BE2C (cell line): ENCODE measurements at places on chromosomes 2 and 18.
A peak's percentile ranks its signal among the peaks of the same experiment; 100 is the strongest.

- DNase-seq, result no peak
Observed at GRCh38 chr2:215553946-215554345, 118.1 kb upstream of the FN1 start.

DNA sequence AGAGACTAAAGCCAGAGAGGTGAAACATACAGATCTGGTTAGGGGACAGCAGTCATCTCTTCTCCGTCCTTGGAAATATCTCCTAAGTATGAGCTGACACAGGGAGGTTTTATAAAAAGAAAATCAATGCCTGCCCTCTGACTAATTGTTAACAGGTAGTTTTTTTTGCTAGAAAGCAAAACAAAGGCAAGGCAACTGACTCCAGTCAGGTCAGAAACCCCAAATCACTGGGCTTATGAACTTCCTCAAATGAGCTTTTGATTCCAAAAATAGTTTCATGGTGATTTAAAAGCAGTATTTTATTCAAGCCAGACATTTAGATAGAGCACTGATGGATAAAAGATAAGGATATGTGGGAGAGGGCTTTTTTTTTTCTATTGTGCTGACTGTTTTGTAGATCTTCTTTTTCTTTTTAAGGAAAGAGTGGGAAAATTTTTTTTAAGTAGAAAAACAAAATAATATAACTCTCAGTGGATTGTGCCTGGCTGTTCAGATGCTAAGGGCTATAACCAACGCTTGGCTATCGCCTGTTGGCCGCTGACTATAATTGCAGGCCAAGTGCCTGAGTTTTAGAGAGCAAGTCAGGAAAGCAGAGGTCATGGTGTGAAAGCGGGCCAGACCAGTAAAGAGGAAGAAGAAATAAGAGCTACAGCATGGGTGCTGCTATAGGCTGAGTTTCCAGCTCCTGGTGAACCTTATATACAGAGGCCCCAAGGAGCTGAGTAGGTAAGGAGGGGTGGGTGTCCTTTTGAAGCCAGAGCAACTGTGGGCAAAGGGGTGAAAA, 44.9 kb downstream of the MRPL35 start:
- no peak for DNase-seq

GRCh38 chr2:85269959-85270358, 57.8 kb downstream of the TGOLN2 start:
- DNase-seq, result no peak

- no peak for DNase-seq
Observed at GRCh38 chr2:190759749-190760213, 110.9 kb downstream of the NAB1 start.

GRCh38 chr2:55482186-55482884, 37.2 kb upstream of the CFAP36 start:
- peak; percentile 59 for DNase-seq

DNA sequence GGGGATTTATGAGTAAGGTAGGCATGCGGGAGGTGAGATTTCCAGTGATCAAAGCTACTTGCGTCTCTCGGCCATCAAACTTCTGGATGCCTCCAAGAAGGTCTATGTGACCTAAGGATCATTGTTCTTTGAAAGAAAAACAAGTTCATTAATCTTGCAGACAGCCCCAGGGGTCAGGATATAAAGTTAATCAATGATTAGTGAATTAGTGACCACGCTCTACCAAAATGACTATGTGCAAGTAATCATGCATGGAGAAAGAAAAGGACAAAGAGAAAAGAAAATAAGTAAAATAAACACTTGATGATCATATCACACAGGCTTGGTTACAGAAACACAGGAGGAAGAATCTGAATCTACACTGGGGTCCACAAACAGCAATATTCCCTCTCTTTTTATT, 42.5 kb upstream of the BCL11A start:
- no peak for DNase-seq

GRCh38 chr18:38563396-38563980, 997.9 kb upstream of the CELF4 start:
- no peak for DNase-seq

- DNase-seq, result no peak
Observed at GRCh38 chr2:46305767-46306166, 8.6 kb downstream of the EPAS1 start.

- DNase-seq, result no peak
Observed at GRCh38 chr2:172442072-172442895, 14.9 kb downstream of the ITGA6 start.

DNA sequence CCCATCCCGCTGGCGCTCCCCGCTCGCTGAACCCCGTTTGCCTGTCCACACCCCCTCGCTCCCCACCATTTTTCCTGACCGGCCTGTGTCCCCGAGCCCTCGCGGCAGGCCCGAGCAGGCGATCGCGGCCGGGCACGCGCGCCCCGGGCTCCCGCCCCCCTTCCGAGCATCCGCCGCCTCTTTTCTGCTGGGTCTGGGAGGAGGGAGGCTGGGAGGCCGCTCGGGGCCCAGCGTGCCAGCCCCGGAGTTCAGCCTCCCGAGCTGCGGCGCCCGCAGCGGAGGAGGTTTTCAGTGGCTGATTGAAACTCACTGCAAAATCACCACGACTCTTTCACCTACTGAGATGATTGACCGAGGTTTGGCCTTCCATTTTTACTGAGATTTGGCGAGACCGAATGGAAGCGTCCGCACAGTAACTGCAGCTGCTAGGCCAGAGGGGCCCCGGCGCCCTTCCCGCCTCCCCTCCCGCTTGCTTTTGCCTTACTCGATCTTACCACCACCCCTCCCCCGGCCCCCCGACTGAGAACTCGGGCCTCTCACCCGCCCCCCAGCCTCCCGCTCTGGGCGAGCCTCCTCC, 4.8 kb downstream of the SOX11 start:
- DNase-seq, result no peak

GRCh38 chr2:18585526-18585925, 3.8 kb downstream of the NT5C1B start:
- no peak for DNase-seq

DNA sequence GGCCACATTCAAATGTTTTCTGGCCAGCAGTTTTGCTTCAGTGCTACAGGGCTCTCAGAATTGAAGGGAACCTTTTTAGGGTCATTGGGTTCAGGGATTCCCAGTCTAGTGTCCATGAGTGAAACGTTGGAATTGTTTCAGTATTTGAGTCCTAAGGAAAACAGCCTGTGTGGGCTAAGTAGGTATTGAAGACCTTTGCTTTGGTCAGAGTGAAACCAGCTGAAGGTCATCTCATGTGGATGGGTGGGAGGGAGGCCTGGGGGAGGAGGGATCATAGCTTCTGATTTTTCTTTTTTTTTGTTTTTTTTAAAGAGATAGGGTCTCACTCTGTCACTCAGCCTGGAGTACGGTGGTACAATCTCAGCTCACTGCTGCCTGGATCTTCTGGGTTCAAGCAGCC, 20.2 kb downstream of the B3GNT2 start:
- DNase-seq, result no peak

- DNase-seq, result no peak
Observed at GRCh38 chr2:120385355-120386127, 39.6 kb downstream of the INHBB start.

DNA sequence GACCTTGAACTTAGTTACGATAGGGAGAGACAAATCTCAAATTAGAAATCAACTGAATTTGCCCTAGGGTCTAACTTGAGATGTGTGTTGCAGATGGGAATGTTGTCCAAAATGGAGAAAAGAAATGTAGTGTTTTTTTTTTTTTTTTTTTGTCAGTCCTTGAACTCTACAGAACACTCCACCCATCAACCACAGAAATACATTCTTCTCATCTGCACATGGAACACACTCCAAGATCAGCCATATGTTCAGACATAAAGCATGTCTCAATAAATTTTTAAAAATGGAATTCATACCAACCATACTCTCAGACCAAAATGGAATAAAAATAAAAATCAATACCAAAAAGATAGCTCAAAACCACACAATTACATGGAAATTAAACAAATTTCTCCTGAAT, 526.5 kb downstream of the FBXO15 start:
- no peak for DNase-seq

DNA sequence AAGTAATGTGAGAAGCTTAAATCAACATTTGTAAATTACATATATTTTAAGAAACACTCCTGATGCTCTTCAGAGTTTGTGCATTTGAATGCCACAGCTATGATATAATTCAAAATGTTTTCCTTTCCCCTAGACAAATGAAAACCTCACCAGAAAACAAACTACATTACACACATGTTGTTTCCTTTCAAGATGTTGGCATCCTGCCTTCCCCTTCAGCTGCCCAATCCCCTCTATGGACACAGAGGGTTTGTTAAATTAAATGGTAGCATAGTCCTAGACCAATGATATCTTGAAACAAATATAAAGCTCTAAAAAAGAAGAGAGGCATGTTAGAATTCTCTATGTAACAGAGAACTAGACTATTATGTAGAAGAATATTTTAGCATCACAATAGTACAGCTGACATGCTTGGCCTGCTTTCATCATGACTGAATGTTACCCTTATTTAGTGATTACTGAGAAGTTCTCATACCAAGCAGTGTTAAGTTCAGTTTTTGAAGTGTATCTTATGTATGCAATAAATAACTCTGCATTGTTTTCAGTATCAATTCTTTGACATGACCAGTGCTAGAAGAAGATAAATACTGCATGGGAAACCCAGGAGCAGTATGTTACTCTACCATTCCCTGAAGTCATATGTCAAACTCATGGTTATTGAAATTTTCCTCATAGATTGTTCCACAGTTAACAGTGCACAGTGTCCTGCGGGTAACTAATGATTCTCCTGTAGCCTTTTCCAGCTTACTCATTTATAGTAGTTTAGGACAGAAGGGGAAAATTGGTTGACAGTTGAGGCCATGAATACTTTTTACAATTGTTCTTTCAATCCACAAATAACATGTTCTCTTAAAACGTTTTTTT, 316.3 kb upstream of the KCNJ3 start:
- no peak for DNase-seq

DNA sequence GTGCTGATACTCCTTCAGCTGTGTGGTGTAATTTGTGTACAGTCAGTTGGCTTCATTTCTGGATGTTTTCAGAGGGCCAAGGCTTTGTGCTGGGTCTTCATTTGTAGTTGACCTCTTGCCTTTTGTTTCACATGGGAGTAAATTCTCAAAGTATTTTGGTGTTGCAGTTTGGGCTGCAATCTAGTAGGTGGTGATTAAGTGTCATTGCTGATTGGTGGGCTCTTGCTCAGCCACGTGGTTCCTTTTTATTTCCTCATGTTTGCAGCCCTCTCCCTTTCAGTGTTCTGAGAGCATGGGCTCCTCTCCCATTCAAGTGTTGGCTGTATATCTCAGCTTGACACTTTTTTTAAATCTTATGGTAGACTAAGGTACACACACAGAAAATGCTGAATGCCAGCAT, 96.8 kb downstream of the SNTG2 start:
- DNase-seq, result no peak

DNA sequence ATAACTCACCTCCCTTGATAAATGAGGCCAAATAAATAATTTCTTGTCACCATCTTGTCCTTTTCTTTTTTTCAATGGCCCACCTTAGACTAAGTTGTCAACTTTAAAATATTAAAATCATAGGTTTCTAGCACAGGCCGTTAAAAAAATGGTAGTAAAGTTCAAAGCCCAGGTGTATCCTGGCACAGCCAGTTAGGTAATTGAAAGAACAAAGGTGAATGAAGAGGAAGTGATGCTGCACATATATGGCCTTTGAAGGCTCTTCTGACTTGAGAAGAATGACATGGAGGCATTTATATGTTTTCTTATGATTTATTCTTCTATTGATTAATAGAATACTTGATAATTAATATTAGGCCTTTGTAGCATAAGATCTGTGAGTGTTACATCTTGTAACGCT, 208.7 kb downstream of the PTPRM start:
- no peak for DNase-seq

- DNase-seq, result no peak
Observed at GRCh38 chr2:107621186-107622165, 205.2 kb upstream of the RGPD4 start.

DNA sequence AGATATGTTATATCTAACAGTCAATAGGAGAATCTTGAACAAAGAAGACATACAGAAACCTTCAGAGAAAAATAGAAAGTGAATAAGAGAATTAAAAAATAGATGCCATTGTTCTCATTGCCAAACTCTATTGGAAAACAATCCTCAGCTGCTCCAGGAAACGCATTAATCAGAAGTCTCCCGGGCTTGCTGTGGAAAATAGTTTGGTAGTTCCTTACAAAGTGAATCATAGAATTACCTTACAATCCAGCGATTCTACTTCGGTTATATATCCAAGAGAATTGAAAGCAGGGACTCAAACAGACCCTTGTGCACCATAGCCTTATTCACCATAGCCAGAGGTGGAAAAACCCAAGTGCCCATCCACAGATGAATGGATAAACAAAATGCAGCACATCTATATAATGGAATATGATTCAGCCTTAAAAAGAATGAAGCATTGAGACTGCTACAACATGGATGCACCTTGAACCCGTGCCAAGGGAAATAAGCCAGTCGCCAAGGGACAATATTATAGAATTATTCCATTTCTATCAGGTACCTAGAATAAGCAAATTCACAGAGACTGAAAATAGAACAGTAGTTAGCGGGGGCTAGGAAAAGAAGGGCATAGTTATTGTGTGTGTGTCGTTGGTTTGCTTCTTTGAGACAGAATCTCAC, 21.9 kb upstream of the CHRNA1 start:
- no peak for DNase-seq

DNA sequence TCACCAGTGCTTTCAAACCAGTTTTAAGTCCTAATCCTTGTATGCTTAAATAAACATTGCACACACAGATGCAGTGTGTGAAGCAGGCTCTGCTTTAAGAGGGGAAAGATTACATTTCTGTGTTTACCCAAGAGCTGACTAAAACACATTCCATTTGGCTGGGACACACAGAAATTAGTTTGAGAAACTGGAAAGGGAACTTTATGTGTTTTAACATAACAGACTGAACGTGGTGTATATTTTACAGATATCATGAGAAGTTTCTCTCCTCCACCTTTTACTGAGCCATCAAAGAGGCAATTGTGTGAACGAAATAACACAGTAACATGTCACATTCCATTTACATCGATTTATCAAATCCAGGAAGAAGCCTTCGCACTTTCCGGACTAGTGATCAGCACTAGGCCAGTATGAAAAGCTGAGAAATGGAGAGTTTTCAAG, 121.8 kb downstream of the MAIP1 start:
- DNase-seq, result no peak

GRCh38 chr2:219851169-219851568, 223.7 kb downstream of the SLC4A3 start:
- DNase-seq, result no peak

- no peak for DNase-seq
Observed at GRCh38 chr2:46096260-46096659, 200.9 kb upstream of the EPAS1 start.

- DNase-seq, result peak; percentile 34
Observed at GRCh38 chr2:190352668-190353536, 9.5 kb downstream of the INPP1 start.

DNA sequence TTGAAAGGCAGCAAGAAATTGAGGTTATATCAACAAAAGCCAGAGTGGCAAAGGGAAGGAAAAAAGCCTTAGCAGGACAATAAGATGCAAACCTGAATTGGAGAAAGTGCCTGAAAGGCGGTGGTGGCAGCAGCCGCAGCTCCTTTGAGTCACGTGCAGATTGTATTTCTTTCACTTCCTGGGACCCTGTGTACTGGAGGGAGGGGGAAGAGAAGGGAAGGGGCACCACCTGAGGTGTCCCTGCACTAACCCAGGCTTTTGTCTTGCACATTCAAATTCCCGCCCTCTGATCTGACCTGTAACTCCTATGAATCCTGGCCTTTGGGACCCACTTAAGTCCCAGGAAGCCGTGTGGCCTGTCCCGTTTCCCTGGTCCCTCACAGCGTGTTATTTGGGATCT, 326.1 kb upstream of the SKOR2 start:
- no peak for DNase-seq

- no peak for DNase-seq
Observed at GRCh38 chr2:64003239-64003638, 16.0 kb downstream of the VPS54 start.
